ENCODE measurements at places on chromosomes 5 and 9.

- DNase-seq = no peak
Measured at GRCh38 chr5:100856462-100856861, 46.6 kb downstream of the ST8SIA4 start.

DNA sequence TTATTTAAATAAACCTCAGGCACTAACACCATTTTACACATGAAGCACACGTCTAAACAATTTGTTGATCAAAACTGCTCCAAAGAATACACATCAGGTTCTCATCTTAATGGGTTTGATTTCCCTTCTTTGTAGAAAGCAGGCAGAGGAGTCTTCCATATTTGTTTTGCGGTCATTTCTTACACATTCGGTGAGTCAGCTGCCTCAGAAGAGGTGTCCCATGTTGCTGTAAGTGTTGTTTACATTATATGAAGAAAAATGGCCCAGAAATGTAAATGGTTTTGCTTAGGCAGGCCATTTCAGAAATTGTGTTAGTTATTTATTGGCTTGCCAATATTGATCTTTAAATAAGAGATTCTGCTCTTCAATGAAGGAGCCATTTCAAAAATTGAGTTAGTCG lies 325.8 kb downstream of the TENT4A start:
- no peak for DNase-seq

DNA sequence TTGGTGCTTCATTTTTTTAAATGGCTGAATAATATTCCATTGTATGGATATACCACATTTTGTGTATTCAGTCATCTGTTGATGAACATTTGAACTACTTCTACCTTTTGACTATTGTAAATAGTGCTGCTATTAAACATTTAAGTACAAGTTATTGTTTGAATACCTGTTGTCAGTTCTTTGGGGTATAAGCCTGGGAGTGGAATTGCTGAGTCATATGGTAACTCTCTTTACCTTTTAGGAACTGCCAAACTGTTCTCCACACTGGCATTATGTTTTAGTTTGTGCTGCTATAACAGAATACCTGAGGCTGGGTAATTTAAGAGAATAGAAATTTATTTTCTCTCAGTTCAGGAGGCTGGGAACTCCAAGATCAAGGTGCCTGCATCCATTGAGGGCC lies 15.7 kb upstream of the PDE8B start:
- DNase-seq = no peak

- DNase-seq = no peak
Measured at GRCh38 chr9:2913026-2913425, 69.1 kb upstream of the PUM3 start.

DNA sequence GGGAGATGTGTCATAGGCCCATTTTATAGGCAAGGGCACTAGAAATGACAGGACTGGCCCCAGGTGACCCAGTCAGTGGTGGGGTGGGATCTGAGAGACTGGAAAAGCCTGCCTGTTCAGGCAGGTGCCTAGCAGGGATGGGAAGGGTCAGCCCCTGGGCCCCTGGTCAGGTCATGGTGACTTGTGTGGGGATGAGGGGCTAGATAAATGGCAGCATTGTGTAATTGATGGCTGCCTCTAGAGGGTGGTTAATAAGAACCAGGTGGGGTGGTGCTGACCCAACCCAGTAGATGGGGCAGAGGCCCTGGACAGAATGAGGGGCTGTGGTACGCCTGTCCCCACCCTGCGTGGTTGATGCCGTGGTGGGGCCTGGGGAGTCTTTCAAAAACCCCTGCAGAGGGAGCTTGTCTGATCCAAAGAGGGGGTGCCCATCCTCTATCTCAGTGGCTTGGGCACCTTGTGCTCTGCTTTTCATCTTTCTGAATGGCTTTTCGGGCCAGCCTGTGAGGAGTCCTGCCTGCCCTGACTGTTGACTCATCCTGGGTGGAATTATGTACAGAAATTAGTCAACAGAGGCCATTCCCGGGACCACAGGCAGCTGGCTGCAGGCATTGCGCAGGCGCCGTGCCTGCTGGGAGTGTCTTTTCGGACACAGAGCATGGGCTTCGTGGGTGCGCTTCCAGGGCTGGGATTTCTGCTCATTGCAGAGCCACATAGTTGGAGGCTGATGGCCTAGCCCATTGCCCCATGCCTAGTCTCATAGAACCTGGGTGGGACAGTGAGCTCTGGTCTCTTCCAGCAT lies 93.6 kb upstream of the PITX1 start:
- DNase-seq = peak; percentile 26

GRCh38 chr5:109468737-109469420 lies 59.1 kb upstream of the PJA2 start:
- peak; percentile 95 for DNase-seq

- DNase-seq = no peak
Measured at GRCh38 chr5:134370311-134370870, 978 bp upstream of the UBE2B start.

DNA sequence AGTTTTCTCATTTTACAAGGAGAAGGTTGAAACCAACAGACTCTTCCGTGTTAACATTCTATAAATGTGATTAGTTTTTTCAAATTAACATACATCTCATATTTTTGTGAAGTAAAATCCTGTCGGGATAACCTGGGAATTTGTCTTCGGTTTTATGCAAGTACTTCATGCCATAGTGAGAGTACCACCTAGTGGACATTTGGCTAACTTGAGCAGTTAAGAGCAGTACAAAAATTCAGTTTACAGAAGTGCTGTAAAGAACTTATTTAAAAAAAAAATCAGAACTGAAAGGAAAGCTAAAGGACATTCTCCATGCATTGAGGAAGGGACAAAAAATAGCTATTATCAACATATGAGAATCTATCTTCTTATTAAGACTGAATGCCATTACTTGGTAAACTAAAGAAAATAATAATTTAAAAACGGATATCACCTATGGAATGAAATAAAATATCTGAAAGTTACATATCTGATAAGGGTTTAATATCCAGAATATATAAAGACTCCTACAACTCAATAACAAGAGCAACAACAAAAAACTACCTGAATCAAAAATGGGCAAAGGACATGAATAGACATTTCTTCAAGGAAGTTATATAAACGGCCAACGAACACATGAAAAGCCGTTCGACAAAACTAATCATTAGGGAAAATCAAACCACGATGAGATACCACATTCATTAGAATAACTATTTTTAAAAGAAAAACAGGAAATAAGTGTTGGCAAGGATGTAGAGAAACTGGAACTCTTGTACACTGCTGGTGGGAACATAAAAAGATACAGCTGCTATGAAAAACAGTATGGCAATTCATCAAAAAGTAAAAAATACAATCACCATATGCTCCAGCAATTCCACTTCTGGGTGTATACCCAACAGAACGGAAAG lies 117.0 kb upstream of the GNA14 start:
- peak; percentile 68 for DNase-seq

DNA sequence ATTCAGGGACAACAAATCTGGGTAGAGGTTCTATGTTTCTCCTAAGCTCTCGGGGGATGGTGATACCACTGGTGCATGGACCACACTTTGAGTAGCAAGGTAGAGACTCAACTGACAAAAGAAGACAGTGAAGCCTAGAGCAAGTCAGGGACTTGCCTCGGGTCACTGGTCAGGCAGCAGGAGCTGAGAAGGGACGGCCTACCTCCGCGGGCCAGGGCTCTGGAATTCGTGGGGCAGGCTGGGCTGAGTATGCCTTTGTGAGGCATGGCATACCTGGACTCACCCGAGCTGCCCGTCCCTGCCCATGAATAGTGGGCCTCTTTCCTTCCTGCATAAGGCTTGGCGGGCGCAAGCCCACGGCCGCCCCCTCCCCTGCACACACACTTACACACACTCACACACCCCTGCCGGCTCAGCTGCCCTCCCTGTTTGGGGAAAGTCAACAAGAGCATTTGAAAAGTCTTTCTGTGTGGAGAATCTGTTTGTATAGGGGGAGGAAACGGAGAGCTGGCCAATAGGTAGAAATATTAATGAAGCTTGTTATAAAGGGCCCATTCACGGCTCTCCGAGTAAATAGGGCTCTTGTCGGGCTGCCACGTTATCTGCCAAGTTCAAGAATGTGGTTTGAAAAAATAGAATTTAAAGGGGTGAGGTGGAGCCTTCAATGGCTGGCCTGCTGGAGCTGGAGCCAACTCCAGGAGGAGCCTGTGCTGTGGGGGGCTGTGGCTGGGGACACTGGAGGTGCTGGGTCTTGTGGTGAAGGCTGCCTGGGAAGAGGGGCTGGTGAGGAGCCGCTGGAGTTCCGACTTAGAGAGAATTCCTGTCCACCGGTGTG lies 19.1 kb upstream of the KIF12 start:
- DNase-seq = no peak

- no peak for DNase-seq
Measured at GRCh38 chr5:132492386-132493125, 2.0 kb upstream of the IRF1 start.

GRCh38 chr5:178675922-178676321 lies 49.1 kb upstream of the CLK4 start:
- DNase-seq = no peak

DNA sequence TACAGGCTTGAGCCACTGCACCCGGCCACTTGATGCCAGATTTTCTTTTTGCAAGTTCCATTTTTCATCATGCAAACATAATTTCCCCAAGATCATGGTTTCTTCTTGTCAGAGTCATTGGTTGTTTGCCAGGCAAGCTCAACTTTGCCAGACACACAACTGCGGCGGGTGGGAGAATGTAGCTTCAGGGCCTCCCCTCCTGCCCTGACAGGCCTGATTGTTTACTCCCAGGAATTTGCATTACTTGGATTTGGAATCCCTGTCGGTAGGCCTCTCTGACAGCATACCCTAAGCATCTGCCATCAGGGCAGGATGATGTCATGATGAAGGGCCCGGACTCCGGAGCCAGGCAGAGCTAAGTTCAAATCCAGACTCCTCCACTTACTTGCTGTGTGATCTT lies 15.1 kb downstream of the RPS14 start:
- DNase-seq = peak; percentile 84

- DNase-seq = no peak
Measured at GRCh38 chr9:21470126-21470525, 12.0 kb downstream of the IFNE start.

DNA sequence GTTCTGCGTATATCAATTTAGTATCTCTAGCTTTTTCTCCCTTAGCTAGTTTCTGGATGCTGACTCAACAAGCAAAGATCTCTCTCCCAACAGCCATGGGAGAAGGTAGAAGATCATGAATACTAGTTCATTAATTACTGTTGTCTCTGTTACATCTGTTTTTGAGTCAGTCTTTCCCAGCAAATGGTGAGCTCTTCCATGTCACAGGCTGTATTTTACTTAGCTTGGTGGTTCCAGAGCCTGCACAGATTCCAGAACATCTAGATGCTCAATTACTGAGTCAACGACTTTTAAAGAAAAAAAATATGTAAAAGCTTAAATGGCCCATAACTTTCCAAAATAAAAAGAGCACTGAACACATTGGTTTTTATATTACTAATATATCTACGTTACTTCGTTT lies 307.2 kb downstream of the NSG2 start:
- DNase-seq = no peak

DNA sequence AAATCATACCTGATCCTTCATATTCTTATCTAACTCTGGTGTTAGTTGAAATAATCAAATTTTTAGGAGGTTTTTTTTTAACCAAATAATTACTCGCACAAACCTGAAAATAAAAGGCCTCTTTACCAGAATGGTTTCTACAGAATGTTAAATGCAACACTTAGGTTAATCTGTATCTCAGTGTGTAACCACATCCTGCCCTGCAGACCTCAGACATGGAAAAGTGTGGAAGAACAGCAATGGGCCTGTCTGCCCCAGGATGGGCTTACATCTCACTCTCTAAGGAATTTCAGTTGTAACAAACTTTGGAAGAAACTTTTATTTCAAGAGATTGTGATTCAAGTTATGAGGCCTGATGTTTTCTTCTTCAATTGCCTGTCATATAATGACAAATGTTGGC lies 32.5 kb upstream of the MIER3 start:
- DNase-seq = no peak

GRCh38 chr9:36382484-36382883 lies 17.6 kb downstream of the RNF38 start:
- DNase-seq = no peak

GRCh38 chr9:91660521-91660920 lies 236.9 kb upstream of the NFIL3 start:
- no peak for DNase-seq

DNA sequence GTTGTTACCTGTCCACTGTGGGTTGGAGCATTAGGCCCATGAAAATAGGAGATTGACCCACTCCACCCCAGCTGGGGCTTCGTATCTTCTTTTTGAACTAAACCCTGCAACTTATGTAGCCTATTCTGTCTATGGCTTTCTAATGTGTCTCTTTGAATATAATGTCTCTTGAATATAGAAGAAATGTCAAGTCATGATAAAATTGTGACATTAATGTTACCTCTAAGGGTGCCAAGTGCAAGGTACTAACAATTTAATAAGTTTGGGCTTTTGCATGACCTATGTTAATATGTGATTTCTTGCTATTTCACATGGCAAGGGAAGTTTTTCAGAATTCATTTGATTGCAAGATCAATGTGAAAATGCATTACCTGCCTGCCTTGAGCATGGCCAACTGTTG lies 40.4 kb upstream of the PUM3 start:
- DNase-seq = no peak

GRCh38 chr9:88236511-88237478 lies 98.5 kb upstream of the SPATA31C2 start:
- DNase-seq = no peak

DNA sequence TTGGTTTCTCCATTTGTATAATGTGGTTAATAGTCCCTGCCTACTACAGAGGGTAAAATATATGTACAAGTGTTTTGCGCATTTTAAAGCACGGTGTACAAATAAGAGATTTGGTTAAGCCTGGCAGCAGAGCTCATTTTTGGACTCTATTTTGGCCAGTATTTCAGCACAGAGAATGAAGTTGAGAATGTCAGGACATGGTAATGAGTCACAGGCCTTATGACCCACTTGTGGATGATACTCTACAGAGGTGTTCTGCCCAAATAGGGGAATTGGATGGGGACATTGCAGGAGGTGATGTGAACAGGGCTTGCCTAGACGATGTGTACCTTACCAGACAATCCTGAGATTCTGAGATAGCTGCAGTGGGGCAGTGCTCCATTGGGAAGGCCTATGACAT lies 50.6 kb downstream of the MELK start:
- peak; percentile 6 for DNase-seq
